ENCODE measurements at places on chromosomes 12 and 14.
A peak's percentile ranks its signal among the peaks of the same experiment; 100 is the strongest.

DNA sequence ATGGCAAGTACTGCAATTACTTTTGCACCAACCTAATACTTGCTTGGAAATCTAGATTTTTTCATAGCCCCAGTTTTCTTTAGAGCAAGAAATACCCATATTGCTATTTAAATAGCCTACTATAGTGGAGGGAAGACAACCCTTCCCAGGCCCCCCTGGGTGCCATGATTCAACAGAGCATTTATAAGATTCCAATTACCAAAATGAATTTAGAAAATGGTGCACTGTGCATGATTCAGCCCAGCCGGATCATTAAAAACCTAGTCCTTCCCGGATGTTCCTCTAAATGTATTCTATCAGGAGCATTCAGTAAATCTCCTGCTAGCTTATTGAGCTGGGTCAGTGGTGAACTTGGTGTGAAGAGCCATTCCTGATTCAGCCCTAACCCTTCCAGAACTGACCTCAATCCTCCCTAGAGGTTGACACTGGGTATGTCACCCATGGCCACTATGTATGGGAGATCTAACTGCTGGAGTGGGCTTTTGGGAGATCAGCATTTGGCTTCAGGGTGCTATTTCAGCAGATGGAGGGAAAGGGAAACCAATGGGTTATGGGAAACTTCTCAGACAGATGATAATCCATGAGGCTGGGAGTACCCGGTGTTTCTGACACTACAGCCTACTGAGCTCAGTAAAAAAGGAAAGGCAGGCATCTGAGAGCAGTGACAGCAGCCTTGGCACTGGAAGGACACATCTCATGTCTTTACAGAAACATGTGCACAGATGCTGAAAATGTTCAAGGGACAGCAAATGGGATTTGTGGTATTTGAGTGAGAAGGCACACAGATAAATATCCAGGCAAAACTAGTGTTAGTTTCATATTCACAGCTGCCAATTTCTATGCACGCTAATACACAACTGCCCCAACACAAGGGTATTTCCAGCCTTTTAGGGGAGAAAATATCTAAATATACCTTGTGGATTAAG is 258.9 kb downstream of the DPF3 start:
- H3K36me3 ChIP-seq: peaks cover 4% of the 10 kb centered on the region
- peaks cover 41% of the 10 kb centered on the region for H3K27me3 ChIP-seq
- H3K4me3 ChIP-seq: no peak overlapping the region
- no peaks in the 10 kb centered on the region for H3K4me1 ChIP-seq

- no peaks in the 10 kb centered on the region for H3K4me1 ChIP-seq
- H3K36me3 ChIP-seq: no peaks in the 10 kb centered on the region
Observed at GRCh38 chr12:109783965-109784244, 49.3 kb downstream of the TRPV4 start.

DNA sequence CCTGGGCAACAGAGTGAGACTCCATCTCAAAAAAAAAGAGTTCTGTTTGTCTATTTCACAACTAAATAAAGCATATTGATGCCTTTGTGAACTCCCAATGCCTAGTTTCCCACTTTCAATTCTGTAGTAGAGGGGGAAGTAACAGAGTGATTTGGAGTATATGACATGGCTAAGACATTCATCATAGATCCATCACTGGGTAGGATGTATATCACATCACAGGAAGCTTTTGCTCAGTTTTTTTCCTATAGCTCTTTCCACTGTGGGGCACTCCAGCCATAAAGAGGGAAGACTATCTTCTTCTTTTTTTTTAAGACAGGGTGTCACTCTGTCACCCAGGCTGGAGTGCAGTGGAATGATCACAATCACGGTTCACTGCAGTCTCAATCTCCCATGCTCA is 154.0 kb upstream of the BCL2L14 start:
- no peaks in the 10 kb centered on the region for H3K27me3 ChIP-seq
- no peak for DNase-seq
- peak overlapping the region; percentile 20 for H3K27ac ChIP-seq
- H3K4me1 ChIP-seq: peaks cover 12% of the 10 kb centered on the region
- H3K4me3 ChIP-seq: no peak overlapping the region

GRCh38 chr14:90759370-90760077 is 56.7 kb downstream of the TTC7B start:
- H3K4me1 ChIP-seq: peaks cover 6% of the 10 kb centered on the region
- H3K27me3 ChIP-seq: peaks cover 27% of the 10 kb centered on the region
- H3K36me3 ChIP-seq: no peaks in the 10 kb centered on the region

DNA sequence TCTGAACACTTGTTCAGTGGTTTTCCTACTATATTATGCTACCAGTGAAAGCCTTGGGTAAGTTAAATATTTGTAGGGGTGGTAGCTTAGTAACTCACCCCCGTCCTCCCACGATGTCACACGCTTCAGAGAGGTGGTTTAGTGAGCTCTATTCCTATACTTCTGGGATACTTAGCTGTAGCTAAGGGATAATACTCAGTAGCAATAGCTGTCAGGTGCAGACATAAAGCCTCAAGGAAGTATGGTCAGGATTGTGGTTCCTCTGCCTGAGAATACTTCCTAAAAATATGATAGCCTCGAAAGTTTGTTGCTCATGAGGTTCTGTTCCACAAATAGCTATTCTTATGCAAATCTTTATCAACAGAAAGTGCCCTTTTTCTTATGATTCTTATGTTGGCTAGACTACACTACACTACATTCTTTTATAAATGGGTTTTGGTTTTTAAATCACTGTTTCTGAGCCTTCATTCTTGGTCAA is 11.9 kb downstream of the DLST start:
- H3K27ac ChIP-seq: no peak overlapping the region
- no peak for DNase-seq
- peaks cover 54% of the 10 kb centered on the region for H3K36me3 ChIP-seq
- no peaks in the 10 kb centered on the region for H3K27me3 ChIP-seq
- no peaks in the 10 kb centered on the region for H3K4me1 ChIP-seq

DNA sequence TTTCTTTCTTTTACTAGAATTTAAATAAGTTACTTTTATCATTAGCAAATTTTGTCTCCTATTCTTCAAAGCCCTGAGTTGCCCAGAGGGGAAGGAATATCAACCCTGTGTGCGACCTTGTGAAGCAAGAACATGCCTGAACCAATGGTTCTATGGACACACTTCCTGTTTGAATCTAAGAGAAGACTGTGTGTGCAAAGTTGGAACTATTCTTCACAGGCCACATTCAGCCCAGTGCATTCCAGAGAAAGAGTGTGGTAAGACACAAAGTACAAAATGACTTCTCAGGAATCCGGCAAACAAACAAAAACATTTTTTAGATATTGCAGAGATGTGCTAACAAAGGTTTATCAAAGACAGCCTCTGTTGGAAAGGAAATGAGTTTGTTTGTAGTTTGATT is 90.8 kb upstream of the PTPRQ start:
- no peaks in the 10 kb centered on the region for H3K27me3 ChIP-seq
- no peaks in the 10 kb centered on the region for H3K4me1 ChIP-seq
- DNase-seq: no peak
- no peak overlapping the region for H3K4me3 ChIP-seq
- no peaks in the 10 kb centered on the region for H3K36me3 ChIP-seq
- no peak overlapping the region for H3K27ac ChIP-seq

- H3K27ac ChIP-seq: no peak overlapping the region
- no peaks in the 10 kb centered on the region for H3K4me1 ChIP-seq
- no peak overlapping the region for H3K4me3 ChIP-seq
- H3K36me3 ChIP-seq: no peaks in the 10 kb centered on the region
Observed at GRCh38 chr14:52840877-52841276, 49.5 kb upstream of the GNPNAT1 start.

- no peak overlapping the region for H3K4me3 ChIP-seq
- H3K4me1 ChIP-seq: no peaks in the 10 kb centered on the region
- no peaks in the 10 kb centered on the region for H3K36me3 ChIP-seq
- no peak for DNase-seq
Observed at GRCh38 chr12:120397824-120398540, 29.0 kb upstream of the MSI1 start.

DNA sequence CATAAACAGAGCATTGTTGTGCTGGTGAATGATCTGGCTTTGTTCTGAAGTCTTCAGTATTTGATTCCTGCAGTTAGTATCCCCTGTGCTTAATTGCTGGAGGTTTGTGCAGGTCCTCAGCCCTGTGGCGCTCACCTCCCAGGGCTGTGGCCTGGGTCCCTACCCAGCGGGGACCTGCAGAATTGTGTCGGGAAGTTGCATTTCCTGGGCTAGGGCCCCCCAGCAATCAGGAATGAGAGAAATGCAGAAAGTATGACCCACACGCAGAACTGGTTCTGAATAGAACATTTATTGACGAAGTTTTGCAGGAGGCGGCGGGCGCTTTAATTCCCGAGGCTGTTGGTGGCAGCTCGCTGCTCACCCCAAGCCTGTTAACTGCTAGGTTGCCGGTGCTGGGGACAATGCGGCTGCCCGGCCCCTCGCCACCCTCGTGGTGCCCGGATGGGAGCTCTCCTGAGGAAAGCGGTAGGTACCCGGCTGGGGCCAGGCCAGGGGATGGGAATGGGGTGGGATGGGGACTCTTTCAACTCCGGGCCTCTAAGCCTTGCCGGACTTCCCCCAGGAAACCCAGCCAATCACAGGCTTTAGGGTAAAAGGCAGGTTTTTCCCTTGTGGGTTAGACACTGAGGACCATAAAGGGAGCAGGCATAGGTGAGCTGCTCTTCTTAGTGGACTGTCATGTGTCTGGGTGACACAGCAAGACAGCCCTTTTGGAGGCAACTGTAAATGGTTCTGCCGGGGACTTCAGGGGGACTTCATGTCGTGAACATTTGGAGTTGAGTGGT is 11.6 kb downstream of the PLEKHG3 start:
- no peak overlapping the region for H3K27ac ChIP-seq
- H3K27me3 ChIP-seq: peaks cover 8% of the 10 kb centered on the region
- H3K4me3 ChIP-seq: no peak overlapping the region
- H3K36me3 ChIP-seq: peaks cover 22% of the 10 kb centered on the region
- DNase-seq: no peak

- peaks cover 85% of the 10 kb centered on the region for H3K4me1 ChIP-seq
- DNase-seq: peak; percentile 28
- no peaks in the 10 kb centered on the region for H3K27me3 ChIP-seq
- no peaks in the 10 kb centered on the region for H3K36me3 ChIP-seq
- peak overlapping the region; percentile 64 for H3K4me3 ChIP-seq
Observed at GRCh38 chr14:77037938-77038568, 9.5 kb upstream of the IRF2BPL start.

- H3K27ac ChIP-seq: no peak overlapping the region
- DNase-seq: no peak
- H3K36me3 ChIP-seq: peaks cover 10% of the 10 kb centered on the region
Observed at GRCh38 chr14:89219051-89219450, 198.0 kb downstream of the FOXN3 start.

DNA sequence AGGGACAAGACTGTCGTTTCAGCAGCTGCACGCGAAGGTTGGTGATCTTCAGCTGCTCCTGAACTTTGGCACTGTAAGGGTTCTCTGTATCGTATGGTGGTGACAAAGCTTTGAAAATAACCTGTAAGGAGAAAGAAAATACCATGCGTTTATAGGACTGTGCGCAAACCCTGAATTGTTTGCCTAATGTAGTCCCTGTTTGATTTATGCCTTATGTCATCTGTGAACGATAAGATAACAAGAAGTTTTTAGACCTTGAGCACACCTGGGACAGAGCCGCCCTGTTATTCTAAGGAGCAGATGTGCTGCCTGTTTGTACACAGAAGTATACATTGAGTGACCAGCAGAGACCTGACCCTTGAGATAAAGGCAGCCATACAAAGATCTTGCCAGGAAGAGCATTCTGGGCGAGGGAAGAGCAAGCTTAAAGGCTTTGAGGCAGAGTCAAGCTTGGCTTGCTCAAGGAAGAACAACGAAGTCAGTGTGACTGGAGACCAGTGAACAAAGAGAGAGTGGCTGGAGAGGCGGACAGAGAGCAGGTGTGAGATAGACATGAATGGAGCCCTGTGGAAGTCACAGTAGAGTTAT is 52.4 kb downstream of the NTN4 start:
- H3K27ac ChIP-seq: no peak overlapping the region
- no peaks in the 10 kb centered on the region for H3K36me3 ChIP-seq
- H3K27me3 ChIP-seq: peaks cover 2% of the 10 kb centered on the region
- H3K4me3 ChIP-seq: no peak overlapping the region
- DNase-seq: no peak

Measured in activated T-helper 1 cell treated with anti-CD3 and anti-CD28 coated beads, Interleukin-12 subunit alpha, Interleukin-12 subunit beta, Interleukin-2, Interleukin-4 antibody, amounts not matched to agents 30 ng/mL and 10 ng/mL and 1 ng/mL, durations not matched to agents 14 hours and 24 hours and 36 hours (primary cell).